Liver (tissue), 10 donors: ENCODE measurements at places on chromosomes 4 and X.

DNA sequence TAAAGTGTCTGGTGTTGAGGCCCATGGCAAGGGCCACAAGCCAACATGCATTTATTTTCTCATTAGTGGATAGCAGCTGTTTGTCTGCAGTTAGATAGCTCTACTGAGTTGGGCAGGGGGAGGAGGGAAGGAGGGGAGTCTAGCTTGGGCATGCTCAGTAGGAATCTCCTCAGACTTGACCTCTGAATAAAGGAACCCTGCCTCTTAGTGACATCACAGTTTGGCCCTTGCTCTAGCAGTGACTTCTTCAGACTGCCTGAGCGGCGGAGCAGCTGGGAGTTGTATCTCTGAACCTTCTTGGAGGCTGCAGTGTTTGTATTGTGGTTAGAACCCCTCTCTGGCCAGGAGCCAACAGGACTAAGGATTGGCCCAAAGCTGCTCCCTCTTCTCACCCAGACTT, 57.4 kb downstream of the BCORL1 start:
- DNase-seq, result no peak

DNA sequence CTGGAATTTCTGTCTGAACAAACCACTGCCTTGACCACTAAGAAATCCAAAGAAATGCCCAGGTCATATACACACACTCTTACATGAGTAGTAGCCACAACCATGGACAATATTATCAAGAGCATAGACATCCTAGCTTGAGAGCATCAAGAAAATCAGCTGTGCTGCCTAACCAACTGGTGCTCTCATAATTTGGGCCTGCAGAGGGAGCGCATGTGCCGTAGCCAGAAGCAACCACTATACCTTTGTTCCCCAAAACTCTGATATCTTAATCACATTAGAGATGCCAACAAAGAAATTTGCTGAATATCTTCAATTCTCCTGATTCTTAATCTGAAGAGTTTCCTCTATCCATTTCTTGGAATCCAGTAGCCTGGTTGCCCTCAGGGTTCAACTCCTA, 163.6 kb downstream of the ZNF674 start:
- no peak for DNase-seq

- DNase-seq, result no peak
Observed at GRCh38 chr4:16337936-16338335, 111.7 kb upstream of the TAPT1 start.

- DNase-seq, result no peak
Observed at GRCh38 chrX:13985697-13986435, 43.8 kb downstream of the GEMIN8 start.

GRCh38 chrX:37834937-37835336, 12.4 kb downstream of the DYNLT3 start:
- DNase-seq, result no peak

DNA sequence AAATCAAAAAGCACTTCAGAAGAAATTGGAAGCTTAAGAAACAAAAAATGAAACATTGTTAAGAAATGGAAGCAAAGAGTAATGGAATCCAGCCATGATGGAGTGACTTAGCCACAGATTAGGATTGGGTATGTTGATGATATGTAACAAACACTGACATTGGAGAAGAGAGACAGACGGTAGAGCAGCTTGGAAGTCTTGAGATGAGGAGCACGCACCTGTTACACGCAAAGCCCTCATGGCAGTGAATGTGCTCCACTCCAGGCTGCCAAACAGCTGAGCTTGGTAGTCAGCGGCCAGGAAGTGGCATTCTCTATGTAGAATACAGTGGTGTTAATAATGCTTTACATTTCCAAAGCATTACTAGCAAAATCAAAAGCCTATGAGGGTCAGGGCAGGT, 56.9 kb upstream of the GPRIN3 start:
- DNase-seq, result no peak

GRCh38 chrX:133796282-133796681, 189.1 kb downstream of the GPC3 start:
- no peak for DNase-seq

DNA sequence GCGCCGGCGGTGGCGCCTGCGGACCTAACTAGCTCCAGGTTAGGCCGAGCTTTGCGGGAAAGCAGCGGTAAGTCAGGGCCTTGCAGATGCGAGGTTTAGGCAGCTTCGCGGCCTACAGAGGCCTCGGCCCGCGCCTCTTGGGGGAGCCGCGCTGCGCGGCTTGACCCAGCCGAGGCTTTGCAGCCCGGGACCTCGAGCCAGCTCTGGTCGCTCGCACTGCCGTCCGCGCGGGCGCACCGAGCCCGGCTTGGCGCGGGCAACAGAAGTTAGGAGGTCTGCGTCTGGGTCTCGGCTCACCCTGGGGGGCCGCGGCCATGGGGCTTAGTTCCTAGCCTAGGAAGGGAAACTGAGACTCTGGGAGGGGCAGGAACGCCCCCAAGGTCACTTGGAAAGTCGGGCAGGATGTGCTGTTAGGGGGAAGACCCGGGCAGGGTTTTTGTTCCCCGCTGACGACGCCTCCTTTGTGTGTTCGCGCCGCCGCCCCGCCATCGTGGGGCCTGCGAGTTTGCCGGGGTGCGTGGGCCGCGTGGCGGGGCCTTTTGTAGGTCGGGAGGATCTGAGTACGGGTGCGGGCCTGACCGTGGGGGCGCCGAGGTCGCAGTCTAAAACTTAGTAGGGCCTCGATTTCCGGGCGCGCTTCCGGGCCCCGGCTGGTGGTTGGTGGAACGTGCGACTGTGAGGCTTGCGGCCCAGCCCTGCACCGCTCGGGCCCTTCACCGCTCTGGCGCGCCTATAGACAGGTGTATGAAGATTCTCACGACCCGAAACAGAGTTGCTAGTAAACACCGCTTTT, 482 bp downstream of the RNF4 start:
- DNase-seq, result peak; percentile 65

- no peak for DNase-seq
Observed at GRCh38 chr4:157591245-157591644, 370.7 kb downstream of the GRIA2 start.

DNA sequence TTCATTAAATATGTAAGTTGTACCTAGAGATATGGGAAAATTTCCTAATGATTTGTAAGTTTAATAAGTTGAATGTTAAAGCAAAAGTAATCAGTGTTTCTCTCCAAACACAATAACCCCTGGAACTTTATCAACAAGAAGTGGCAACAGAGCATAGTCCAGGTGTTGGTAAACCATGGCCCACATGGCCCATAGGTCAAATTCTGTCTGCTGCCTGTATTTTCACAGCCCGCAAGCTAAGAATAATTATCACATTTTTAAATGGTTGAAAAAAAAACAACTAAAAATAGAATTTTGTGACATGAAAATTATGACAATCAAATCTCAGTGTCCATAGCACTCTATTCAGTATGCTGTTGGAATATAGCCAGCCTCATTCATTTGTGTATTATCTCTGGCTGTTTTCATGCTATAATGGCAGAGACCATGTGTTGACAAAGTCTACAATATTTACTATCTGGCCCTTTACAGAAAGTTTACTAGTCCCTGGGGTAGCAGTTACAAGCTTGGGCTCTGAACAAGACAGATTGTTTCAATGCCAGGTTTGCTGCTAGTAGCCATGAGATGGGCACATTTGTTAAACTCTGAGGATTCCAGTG, 395.8 kb downstream of the GASK1B start:
- DNase-seq, result no peak
